Activated naive CD8-positive, alpha-beta T cell treated with anti-CD3 and anti-CD28 coated beads for 36 hours (primary cell): ENCODE measurements at places on chromosomes 4 and X.

GRCh38 chrX:97328853-97329390 lies 445.2 kb downstream of the RPA4 start:
- no peak overlapping the region for H3K27ac ChIP-seq
- H3K36me3 ChIP-seq, result no peaks in the 10 kb centered on the region
- H3K4me1 ChIP-seq, result no peaks in the 10 kb centered on the region
- no peak overlapping the region for H3K4me3 ChIP-seq
- H3K27me3 ChIP-seq, result no peaks in the 10 kb centered on the region

DNA sequence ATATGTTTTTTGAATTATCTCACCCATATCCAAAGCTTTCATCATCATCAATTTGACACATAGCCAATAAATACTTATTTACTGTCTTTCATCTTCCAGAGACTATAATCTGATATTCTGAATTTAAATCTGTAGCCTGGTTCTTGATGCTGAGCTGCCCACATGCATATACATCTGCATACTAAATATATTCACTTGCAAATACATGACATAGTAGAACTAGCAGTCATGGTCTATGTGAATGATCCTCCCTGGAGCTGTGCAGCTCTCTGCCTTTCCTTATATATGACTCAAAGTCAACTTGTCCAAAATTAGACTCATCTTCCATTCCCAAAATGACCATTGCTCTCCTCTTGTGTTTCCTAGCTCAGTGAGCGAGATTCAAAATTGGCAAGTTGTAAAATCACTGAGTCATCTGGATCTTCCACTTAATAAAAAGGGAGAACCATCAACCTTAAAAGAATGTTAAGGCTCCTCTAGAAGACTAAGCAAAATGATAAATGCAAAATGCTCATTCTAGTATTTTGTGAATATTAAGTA lies 448.2 kb downstream of the PPARGC1A start:
- H3K27me3 ChIP-seq, result no peaks in the 10 kb centered on the region
- no peaks in the 10 kb centered on the region for H3K4me1 ChIP-seq
- no peak overlapping the region for H3K27ac ChIP-seq
- no peak for DNase-seq
- no peaks in the 10 kb centered on the region for H3K36me3 ChIP-seq

DNA sequence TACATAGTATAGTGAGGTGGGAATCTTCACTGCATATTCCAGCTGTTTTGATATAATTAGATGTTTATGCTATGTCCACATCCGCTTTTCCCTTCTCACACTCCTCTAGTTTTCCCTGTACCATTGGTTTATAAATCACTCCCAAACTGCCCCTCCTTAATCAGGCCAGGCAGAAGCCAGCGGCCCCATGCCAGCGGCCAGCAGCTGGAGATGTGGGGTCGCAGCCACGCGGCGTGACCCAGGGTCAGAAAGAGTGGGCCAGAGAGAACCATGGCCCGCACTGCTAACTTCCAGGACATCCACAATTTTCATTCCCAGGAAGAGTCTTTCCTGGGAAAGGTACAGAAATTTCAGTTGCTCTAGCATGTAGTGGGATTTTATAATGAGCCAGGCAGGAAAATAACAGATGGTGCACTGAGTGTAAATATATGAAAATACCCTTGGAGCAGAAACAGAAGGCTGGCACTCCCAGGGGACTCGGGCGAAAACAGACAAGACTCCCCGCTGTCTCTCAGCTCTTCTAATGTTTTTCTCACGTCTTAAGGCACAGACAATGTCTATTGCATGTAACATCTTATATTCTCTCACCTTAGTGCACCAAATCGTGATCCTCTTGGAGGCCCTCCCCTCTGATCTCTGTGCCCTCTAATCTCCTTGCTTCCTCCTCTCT lies 145.9 kb upstream of the ZFP42 start:
- H3K27me3 ChIP-seq, result no peaks in the 10 kb centered on the region
- no peak for DNase-seq
- no peaks in the 10 kb centered on the region for H3K4me1 ChIP-seq

DNA sequence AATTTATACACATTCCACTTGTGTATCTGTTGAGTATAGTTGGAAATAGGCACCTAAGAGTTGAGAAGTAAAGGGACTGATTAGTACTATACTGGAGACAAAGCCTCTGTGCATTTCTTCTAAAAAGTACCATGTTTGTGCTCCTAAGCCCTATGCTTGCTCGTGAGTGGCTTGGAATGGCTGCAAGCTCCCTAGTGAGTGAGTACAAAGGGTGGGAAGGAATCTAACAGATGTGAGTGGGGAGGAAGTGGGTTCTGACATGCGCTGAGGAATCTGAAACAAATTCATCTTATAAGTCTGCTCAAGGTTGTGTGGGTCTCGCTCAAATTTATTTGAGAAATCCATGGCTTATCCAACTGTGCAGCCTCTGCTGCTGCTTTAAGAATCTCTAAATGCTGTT lies 13.3 kb downstream of the SPCS3 start:
- no peak for DNase-seq
- H3K4me1 ChIP-seq, result peaks cover 27% of the 10 kb centered on the region
- no peak overlapping the region for H3K27ac ChIP-seq
- H3K27me3 ChIP-seq, result no peaks in the 10 kb centered on the region

- H3K4me1 ChIP-seq, result no peaks in the 10 kb centered on the region
- no peak overlapping the region for H3K27ac ChIP-seq
- H3K36me3 ChIP-seq, result no peaks in the 10 kb centered on the region
These were observed 66.7 kb downstream of the GPM6A start for GRCh38 chr4:175745329-175745728.

DNA sequence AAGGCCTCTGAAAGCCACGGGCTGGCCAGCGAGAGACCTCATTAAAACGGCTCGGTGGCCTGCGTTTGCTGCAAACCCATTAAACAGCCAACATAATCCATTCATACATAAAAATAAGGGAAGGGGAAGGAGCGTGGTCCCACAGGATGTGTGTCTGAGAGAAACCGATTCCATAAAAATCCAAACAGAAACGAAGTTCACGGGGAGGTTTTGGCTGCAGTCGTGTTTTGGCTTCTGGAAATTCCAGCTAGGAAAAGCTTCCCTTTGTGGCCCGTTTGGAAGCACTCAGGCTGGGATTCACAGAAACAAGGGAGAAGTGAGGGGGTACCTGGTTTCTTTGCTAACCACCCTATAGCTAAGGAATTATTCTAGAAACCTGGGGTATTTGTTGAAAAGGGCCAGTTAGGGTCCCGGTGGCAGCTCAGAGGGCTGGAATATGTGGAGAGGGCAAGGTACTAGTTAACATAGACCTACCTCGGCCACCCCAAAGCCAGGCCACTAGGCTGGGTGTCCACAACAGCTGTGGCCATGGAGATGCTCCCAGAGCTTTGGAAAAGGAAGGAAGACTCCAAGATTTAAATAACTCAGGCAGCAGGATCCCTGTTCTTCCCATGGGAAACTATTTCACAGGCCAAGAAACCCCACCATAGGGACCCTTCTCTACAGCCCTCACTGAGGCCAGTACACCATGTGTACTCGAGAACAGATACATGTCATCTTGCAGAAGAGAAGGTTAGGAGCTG lies 166.8 kb downstream of the BCOR start:
- H3K27ac ChIP-seq, result no peak overlapping the region
- H3K4me1 ChIP-seq, result no peaks in the 10 kb centered on the region
- H3K36me3 ChIP-seq, result no peaks in the 10 kb centered on the region
- H3K4me3 ChIP-seq, result no peak overlapping the region
- no peak for DNase-seq

DNA sequence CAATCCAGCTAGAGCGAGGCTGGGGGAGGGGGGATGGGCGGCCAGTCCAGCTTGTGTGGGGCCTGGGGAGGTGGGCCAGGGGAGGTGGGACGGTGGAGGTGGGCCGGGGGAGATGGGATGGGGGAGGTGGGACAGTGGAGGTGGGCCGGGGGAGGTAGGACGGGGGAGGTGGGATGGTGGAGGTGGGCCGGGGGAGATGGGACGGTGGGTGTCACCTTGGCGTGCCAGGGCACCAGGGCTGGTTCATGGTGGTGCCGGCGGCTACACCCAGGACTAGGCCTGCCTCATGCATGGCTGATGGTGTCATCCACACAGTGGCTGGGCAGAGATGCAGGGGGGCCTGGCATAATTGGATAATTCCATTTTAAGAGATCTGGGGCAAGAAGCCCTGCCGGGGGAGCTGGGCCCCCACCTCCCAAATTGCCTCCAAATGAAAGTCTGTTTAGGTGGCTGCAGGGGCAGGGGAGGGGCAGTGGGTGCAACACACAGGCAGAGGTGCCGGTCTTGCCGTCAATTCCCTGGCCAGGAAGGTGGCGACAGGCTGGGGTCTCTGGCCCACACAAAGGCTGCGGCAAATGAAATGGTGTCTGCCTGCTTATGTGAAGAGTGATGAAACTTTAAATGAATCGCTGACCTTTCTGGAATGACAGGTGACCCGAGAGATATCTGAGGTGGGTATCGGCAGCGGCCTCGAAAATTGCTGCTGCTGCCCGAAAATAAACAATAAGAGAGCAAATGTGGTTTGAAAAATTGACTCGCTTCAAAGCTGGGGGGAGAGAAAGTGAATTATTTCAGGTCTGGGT lies 82.1 kb downstream of the FAM53A start:
- peaks cover 19% of the 10 kb centered on the region for H3K4me1 ChIP-seq
- no peak for DNase-seq

DNA sequence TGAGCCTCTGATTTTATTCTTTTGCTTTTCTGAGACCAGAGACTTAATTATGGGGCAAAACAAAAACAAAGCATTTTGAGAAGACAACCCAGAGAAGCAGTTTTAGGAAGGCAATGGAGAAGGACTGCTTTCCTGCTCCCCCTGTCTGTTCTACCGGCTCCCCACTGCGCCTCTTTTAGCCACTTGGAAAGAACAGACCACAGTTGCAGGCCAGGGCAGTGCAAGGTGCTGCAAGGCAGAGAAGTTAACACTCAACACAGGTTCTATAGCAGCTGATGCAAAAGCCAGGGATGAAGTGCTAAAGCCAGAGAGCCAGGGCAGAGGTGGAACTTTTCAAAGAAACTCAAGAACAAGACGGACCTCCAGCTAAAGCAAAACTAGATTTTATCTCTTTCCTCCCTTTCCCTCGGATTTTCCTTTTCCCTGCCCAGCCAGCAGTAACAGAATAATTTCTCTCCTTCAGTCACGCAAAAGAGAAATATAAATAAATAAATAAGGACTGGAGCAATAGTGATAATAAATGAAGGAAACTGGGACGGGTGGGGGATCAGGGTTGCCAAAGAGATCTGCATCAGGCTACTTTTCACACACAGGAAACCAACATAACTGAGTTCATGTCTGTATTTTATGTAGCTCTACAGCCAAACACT lies 10.4 kb downstream of the SH3RF1 start:
- no peak overlapping the region for H3K4me3 ChIP-seq
- H3K27ac ChIP-seq, result no peak overlapping the region
- no peaks in the 10 kb centered on the region for H3K4me1 ChIP-seq
- H3K27me3 ChIP-seq, result peaks cover 30% of the 10 kb centered on the region
- DNase-seq, result no peak

- H3K27ac ChIP-seq, result no peak overlapping the region
- peaks cover 9% of the 10 kb centered on the region for H3K27me3 ChIP-seq
- no peak overlapping the region for H3K4me3 ChIP-seq
- H3K36me3 ChIP-seq, result no peaks in the 10 kb centered on the region
These were observed 246.8 kb downstream of the QDPR start for GRCh38 chr4:17265139-17265538.

GRCh38 chr4:90112715-90113114 lies 14.5 kb upstream of the CCSER1 start:
- H3K4me3 ChIP-seq, result no peak overlapping the region
- H3K36me3 ChIP-seq, result no peaks in the 10 kb centered on the region
- H3K27me3 ChIP-seq, result peaks cover 4% of the 10 kb centered on the region

- peaks cover 34% of the 10 kb centered on the region for H3K4me1 ChIP-seq
- no peak for DNase-seq
- peaks cover 21% of the 10 kb centered on the region for H3K36me3 ChIP-seq
- H3K27me3 ChIP-seq, result no peaks in the 10 kb centered on the region
- H3K27ac ChIP-seq, result no peak overlapping the region
These were observed 8.0 kb downstream of the MAEA start for GRCh38 chr4:1297456-1298325.
